Stimulated activated CD4-positive, alpha-beta T cell treated with anti-CD3 and anti-CD28 coated beads, Interleukin-1b, Interleukin-23, amount 100 ng/mL, for 1 hour (primary cell): ENCODE measurements at places on chromosomes 3 and 15.

DNA sequence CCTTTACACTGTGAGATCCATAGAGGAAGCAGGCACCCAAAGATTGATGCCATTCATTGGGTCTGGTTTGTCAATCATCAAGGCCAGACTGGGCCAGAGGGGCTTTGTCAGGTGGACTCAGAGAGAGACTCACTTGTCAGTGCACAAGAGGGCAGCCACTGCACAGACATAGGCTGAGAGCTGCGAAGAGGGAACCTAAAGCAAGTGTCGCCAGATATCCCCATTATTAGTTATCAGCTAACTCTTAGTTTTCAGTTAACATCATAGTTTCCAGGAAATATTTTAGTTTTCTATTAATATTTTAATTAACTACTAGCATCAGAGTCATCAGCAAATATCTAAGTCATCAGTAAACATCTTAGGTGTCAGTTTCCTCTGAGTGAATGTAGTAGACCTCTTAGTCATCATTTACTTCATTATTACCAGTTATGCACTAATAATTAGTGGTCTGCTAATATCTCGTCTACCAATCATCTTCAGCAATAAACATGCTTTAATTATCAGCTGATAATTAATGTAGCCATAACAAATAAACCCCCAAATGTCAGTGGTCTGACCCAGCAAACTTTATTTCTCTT is 41.7 kb upstream of the LIMD1 start:
- no peak for DNase-seq

GRCh38 chr3:20012164-20012563 is at the start of gene PP2D1:
Gene PP2D1, minus strand, starts transcription at chr3:20012264. Its CDS starts 192 bp downstream, at chr3:20012072.
- DNase-seq, result no peak

- no peak for DNase-seq
These were observed 313.4 kb upstream of the NECTIN3 start for GRCh38 chr3:110758208-110758607.

DNA sequence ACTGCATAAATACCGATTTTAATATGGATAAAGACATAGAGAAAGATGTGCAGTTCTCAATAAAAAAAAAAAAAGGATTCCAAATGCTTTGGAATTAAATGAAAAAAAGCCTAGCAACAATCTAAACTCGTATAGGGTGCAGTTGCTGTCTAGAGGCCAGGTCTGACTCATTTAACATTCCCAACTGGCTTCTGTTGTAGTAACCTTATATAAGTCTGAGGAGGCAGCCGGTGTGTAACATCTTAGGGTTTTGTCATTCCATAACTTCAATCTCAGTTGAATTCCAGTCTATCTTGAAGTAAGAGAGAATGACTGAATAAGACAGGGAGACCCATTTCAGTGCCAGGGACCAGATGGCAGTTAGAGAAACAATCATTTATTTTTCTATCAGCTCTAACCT is 6.5 kb downstream of the PDCD10 start:
- no peak for DNase-seq

GRCh38 chr3:151552589-151552988 is 91.7 kb upstream of the IGSF10 start:
- DNase-seq, result no peak

GRCh38 chr3:39920271-39920670 is 110.9 kb downstream of the MYRIP start:
- DNase-seq, result no peak

DNA sequence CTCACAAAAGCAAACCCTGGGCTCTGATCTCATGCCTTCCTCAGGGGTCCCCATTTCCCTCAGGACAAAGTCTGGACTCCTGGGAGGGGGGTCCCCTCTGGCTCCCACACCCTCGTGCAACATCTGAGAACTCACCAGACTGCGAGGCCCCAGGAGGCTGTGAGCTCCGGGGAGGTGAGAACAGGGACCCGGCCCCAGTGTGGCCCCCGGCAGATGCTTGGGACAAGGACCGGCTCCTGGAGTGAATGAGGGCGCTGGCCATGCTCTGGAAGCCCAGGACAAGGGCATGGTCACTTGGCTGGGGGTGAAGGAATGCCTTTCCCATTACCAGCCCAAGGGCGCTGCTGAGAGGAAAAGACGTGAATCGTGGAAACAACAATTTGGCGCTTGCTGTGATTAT is 48.0 kb downstream of the LINGO1 start:
- no peak for DNase-seq

GRCh38 chr15:78830514-78831228 is 19.4 kb upstream of the ADAMTS7 start:
- no peak for DNase-seq

GRCh38 chr3:170524073-170524472 is 61.8 kb downstream of the SLC7A14 start:
- DNase-seq, result no peak

DNA sequence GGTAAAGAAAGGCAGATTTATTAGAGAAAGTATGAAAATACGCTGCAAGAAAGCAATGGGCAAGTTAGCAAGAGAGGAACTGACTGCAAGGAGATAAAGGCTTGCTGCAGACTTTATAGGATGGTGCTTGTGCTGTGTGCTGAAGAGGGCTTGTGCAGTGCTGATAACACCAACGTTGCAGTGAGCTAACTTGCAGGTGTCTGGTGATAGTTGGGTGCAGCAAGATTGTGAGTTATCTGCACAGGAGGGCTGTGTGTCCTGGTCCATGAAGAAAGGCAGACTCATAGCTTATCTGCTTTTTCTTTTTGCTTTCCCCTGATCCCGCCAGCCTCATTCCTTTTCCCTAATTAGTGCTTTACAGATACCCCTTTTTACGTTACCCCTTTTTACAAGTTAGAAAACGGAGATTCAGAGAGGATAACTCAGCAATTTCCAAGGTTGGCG is 58.0 kb upstream of the ZNF148 start:
- DNase-seq, result no peak

- no peak for DNase-seq
These were observed 144.0 kb upstream of the PTPRG start for GRCh38 chr3:61417352-61417751.

- DNase-seq, result no peak
These were observed 126.5 kb downstream of the DGKG start for GRCh38 chr3:186235554-186235953.

DNA sequence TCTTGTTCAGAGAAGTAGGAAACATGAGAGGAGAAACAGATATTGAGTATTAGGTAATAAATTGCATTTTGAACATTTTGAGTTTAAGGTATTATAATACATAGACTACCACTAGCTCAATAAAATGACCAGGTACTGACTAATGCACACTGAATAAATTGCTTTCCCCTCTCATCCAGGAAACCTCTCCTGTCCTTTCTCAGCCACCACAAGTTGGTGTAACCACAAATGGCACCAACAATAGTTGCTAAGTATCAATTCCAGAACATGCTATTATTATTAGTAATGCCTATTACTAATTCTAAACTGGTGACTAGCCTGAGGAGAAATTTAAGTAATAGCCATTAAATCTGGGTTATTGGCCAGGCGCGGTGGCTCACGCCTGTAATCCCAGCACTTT is 47.3 kb upstream of the XRN1 start:
- no peak for DNase-seq

DNA sequence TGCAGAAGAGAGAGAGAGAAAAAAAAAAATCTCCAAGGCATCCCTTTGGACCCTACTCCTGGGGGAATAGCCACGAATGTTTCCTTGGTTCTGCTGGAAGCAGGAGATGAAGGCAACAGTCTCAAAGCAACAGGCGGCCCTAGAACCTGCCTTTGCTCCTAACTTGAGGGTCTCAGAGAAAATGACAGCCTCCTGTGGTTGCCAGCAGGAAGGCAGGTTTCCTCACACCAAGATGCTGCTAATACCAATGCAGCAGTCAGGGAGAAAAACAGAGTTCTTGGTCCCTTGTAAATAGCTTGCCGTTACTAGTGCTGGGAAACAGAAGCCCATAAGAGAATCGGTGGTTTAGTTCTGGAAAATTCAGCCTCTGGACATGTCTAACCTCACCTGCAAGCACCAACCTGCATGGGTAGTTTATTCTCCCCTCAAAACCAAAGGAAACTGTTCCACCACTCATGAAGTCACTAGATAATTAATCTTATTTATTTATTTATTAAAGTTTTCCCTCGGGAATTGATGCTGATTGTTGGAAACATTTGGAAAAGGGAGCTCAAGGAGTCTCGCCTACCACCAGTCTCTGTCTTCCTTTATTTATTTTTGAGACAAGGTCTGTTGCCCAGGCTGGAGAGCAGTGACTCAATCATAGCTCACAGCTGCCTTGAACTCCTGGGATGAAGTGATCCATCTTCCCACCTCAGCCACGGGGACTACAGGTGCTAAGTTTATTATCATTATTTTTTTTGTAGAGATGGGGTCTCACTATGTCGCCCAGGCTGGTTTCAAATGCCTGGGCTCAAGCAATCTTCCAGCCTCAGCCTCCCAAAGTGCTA is 883 bp upstream of the FRMD4B start:
- DNase-seq, result no peak

- DNase-seq, result peak; percentile 21
These were observed 121.1 kb downstream of the OXSM start for GRCh38 chr3:25910997-25911396.

DNA sequence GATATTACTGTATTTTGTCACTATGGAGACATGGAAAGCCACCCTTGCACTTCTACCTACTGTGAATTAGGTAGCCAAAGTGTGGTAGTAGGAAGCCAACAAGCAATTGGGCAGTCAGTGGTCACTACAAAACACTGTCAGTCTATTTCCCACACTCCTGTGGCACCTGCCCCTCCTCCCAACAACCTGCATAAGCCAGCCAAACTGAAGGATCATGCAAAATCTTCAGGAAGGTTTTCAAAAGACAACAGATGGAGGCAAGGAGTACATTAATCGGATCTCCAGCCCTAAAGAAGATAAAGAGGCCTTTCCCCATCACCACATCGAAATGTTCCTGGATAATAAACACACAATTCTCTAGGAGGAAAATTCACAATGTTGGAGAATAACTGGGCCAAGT is 11.9 kb downstream of the POMGNT2 start:
- no peak for DNase-seq

DNA sequence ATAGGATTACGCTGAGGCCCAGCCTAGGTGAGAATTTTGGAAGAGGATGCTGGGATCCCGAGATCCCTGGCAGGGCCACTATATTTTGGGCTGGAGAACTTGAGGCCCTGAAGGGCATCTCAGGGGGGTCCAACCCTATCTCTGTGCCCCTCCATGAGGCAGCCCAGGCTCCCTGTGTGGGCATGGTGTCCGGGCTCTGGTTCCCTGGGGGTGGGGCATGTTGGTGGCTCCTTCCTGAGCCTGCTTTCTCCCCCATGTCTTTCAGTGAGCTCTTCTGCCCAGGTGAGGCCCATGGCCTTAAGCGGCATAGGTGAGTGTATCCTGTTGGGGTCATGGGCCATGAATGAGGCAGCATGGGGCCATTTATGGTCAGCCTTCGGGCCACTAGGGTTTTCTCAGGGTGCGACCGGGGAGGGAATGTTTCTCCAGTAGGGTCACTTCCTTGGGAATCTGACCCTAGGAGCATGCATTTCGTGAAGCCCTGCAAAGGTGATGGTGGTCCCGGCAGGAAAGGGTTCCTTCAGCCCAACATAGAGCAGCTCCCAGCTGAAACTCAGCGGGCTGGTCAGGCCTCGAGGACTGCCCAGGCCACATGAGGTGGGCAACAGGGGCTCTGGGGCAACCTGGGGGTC is 191.3 kb downstream of the UBE3A start:
- DNase-seq, result no peak

- no peak for DNase-seq
These were observed 46.7 kb downstream of the THBS1 start for GRCh38 chr15:39627451-39628143.

- no peak for DNase-seq
These were observed 247.3 kb upstream of the KCNH8 start for GRCh38 chr3:18900994-18901393.

DNA sequence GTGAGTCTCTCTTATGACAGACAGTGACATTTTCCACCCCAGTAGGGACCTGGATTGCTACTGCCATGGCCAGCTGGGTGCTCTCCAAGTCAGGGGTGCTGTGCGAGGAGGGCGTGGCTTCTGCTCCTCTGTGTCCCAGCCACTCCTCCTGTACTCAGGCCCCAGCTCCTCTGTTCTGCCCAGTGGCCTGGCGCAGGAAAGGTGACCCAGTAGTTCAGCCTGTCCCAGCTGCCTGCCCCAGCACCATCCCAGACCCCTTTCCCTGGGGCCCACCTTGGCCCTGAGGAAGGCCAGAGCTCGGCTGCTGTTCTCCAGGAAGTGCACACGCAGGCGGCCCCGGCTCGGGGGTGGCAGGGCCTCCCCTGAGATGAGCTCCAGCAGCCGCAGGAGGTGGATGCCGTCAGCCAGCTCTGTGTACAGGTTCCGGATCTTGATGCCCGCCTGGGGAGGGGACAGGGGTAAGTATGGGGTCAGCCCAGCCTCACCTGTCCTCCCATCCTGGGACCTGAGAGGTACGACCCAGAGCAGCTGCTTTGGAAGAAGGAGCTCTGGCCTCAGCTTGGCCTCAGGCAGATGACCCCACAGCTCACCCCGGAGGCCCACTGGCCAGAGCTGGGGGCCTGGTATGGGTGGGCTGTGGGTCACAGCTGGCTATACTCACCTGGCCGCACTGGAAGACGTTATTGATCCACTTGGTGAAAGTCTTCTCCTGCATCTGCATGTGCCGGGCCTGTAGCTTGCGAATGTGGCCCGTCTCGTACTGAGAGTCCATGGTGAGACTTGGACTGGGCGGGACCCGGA is 1.0 kb downstream of the SPTBN5 start:
- no peak for DNase-seq

GRCh38 chr3:137105277-137105977 is 147.6 kb downstream of the IL20RB start:
- DNase-seq, result no peak

DNA sequence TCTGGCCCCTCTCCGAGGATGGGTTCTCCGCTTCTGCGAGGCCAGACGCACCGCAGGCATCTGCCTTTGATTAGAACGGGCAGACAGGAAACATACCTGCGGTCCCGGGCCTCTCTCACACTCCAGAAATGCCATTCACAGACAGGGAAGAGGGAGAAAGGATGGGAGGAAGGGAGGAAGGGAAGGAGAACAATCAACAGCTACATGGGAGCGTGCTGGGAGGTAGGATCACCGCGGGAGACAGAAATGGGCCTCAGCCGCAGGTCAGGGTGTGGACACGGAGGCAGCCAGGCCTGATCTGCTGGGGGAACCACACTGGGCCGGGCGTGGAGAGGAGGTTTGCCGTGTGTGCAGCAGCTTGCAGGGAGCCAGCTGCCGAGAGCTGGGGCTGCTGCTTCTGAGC is 90.7 kb upstream of the RGMA start:
- no peak for DNase-seq

DNA sequence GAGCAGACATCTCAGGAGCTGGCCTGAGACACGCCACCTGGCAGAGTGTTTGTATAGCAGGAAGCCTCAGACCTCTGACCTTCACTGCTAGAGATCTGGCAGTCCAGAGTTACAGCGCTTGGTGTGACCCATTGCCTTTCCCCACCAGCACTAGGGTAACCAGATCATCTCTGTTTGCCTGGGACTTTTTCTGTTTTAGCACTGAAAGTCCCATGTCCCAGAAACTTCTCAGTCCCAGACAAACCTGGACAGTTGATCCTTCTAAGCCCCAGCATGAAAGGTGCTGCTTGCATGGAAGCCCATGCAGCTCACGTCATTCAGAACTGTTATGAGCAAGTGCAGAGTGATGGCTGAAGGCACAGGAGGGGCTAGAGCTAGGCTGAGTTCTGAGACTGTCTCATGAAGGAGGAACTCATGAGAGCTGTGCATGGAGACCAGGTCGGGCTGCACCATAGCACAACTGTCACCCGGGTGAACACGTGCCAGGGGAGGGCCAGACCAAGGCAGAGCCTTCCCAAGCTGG is 18.2 kb upstream of the AHSG start:
- no peak for DNase-seq

GRCh38 chr15:101121511-101122090 is 130.2 kb downstream of the CHSY1 start:
- DNase-seq, result no peak

- no peak for DNase-seq
These were observed 321.5 kb upstream of the CTNNB1 start for GRCh38 chr3:40877631-40878463.
